SK-MEL-5 (cell line): ENCODE measurements at places on chromosomes 1 and 21.

DNA sequence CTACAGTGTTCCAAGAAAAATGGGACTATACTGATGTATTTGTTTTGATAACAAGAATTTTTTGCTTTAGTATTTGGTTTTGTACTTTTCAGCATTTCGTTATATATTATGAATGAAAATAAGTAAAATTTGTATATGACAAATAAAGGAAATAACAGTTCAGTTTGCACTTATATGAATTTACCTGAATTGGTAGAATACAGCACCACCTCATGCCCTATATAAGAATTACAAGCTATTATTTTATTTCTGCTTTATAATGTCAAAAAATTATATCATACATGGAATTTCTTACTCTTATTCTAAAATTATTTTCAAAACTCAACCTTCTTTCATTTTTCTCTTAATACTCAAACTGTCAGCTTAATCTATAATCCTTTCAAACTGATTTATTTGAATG, 14.6 kb downstream of the EFCAB7 start:
- DNase-seq = peak; percentile 15

DNA sequence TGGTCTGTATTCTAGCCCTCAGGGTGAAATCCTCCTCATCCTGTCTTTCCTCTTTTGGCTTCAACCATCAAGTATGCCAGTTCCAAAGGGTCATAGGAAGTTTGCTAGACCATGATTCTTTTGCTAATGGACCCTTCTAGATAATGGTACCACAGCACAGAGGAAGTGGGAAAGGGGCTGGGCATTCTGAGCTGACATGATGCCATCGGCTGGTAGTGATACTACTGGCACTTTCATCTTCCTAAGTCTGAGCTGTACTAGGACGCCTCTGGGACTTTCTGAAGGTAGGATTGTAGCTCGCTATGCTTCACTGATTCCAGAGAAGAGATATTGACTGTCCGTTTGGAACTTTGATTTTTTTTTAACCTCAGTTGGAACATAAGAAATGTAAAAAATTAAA, 11.4 kb downstream of the FASLG start:
- DNase-seq = no peak

GRCh38 chr1:67695963-67696362, 11.0 kb downstream of the GADD45A start:
- DNase-seq = no peak

- DNase-seq = no peak
These were observed 5.9 kb downstream of the SSBP3 start for GRCh38 chr1:54400329-54400728.

GRCh38 chr1:228783418-228784040, 48.2 kb downstream of the RHOU start:
- no peak for DNase-seq

GRCh38 chr1:169288011-169288414, 79.6 kb downstream of the NME7 start:
- no peak for DNase-seq

GRCh38 chr1:40423264-40423642, 27.0 kb upstream of the ZFP69B start:
- DNase-seq = no peak

- peak; percentile 51 for DNase-seq
These were observed 133.8 kb upstream of the EDN2 start for GRCh38 chr1:41618066-41618825.

DNA sequence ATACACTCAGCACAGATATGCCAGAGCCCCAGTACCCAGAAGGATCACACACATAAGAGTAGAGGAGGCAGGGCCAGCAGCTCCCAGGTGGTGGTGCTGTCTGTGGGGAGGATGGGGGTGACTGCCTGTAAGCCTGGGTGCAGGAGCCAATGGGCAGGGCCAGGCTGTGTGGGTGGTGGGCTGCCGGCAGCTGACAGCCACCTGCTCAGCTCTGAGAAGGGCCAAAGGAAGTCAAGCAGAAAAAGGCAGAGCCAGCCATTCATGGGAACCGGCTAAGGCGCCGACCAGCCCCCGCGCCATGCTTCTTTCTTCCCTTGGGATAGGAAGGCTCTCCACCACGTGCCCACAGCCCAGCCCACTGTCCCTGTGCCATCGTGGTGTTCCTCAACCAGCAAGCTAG, 14.1 kb downstream of the PIK3C2B start:
- no peak for DNase-seq

DNA sequence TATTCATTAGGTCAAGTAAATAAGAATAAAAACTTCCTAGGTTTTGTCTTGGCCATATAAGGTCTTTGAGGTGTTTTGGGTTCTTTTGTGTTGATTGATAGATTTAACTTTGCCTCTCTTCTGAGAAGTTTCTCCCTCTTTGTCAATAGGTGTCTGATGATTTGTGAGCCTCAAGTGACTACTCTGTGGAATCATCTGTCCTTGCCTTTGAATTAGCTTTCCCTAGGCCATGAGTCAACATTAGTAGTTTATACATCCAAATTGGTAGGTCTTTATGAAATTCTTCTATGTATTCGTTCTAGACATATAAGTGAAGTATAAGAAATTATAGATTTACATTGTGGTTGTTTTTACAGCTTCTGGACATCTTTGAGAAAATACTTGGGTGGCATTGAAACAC, 864.4 kb downstream of the USP25 start:
- DNase-seq = no peak

GRCh38 chr1:185291652-185292051, 25.4 kb downstream of the IVNS1ABP start:
- no peak for DNase-seq

GRCh38 chr1:218421531-218421930, 76.4 kb downstream of the TGFB2 start:
- no peak for DNase-seq

DNA sequence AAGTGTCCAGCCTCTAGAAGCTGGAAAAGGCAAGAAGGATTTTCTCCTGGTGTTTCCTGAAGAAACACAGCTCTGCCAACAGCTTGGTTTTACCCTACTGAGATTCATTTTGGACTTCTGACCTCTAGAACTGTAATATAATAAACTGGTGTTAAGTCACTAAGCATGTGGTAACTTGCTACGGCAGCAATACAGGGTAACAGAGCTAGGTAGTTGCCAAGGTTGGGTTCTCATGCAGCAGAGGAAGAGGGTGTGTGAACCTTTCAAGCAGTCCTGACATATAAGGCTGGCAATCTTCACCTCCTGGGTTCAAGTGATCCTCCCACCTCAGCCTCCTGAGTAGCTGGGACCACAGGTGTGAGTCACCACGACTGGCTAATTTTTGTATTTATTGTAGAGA, 36.0 kb downstream of the GNG4 start:
- no peak for DNase-seq

GRCh38 chr1:93695411-93696005, 13.9 kb upstream of the BCAR3 start:
- no peak for DNase-seq

DNA sequence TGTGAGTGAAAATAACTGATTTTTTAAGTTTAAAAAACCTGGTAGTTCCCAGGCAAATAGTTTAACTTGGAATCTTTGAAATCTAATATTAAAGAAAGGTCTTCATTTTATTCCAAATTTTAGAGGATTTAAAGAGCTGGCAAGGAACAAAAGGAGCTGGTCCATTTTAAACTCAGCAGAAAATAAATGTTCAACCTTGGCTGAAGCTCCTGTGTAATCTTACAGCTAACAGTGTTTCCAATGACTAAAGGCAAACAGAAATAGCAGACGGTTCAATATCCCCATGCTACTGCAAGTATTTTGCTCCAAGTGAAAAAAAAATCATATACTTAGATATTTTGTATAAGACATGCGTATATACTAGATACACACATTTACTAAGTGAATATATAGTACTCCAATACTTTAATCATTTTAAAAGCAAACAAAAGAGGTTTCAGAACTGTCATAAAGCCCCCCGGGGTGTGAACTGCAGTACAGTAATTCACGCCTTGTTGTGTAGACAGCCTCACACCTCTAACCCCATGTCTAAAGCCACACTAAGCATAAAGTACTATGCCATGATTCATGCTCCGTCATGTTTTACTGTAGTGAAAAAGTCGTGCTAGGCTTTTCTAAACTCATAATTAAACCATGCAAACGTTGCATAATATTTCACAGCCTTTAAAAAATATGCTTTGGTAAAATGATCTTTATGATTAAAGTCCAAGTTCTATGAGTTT, 132.2 kb downstream of the CLIC6 start:
- no peak for DNase-seq

DNA sequence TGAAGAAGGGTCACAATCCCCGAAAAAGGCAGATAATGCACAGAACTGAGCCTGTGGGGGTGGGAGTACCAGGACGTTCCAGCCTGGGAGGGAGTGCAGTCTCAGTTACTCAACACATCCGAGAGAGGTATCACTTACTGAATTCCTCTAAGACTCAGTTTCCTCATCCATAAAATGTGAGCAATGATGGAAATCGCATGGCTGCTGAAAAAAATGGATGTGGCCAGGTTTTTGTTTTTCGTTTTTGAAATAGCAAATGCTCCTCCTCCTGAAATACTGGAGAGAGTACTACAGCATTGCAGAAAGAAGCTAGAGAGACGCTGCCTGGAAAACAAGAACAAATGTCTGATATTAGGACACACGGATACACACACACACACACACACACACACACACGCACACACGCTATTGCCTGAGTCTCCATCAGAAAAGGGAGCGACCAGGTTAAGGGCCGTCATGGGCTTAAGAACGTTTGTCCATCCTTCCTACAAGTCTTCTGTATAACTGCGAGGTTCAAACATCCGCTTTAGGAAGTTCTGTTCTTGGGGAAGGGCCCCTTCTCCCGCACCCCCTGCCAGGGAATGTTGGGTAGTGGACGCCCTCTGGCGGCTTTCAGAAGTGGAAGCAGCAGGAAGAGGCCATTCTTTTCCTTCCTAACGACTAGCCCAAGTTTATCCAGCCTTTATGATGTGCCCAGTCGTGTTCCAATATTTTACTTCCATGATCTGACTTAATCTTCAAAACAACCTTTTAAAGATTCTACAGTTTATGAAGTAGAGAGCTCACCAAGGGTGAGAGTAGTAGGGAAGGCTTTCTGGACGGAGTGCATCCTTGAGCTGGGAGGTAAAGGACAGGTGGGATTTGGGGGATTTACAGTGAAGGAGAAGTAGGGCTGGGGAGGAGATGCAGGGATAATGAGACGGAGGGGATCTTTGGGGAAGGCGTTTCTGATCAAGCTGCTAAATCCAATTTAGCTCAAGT, 699 bp upstream of the NES start:
- DNase-seq = peak; percentile 84

- DNase-seq = peak; percentile 34
These were observed 7.3 kb downstream of the IPO13 start for GRCh38 chr1:43954036-43954435.

DNA sequence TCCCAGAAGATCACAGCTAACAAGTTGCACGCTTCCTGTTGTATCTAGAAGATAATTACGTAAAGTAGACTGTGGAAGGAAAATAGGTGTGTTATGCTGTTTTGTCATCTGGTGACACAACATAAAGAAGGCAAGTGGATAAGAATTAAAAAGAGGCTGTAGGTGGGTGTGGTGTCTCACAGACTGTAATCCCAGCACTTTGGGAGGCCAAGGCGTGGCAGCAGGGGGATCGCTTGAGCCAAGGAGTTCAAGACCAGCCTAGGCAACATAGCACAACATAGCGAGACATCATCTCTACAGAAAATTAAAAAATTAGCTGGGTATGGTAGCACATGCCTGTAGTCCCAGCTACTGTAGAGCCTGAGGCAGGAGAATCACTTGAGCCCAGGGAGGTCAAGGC, 17.9 kb upstream of the ZNF281 start:
- no peak for DNase-seq

GRCh38 chr21:27366646-27367235, 399.9 kb upstream of the ADAMTS5 start:
- DNase-seq = no peak

DNA sequence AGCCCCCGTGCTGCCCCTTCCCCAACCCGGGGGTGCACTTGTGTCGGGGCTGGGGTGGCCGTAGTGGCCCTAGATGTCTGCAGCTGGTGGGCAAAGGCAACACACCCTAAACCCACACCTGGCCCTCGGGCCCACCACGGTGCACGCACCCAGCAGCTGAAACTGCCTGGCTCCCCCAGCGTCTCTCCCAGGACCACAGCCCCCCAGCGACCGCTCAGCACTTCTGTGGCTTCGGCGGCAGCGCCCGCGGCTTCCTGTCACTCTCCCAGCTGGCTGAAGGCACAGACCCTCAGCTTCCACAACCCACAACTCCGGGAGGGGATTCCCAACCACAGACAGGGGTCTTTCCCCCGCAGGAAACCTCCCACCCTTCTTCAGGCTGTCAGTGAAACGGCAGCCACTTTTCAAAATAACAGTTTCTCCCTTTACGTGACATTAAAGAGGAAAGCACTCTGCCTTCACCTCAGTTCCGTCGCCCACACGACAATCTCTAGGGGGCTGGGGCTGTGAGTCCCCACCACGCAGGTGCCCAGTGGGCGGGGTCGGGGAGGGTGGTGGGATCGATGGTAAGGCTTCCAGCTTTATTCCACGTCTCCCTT, 40.7 kb upstream of the COL6A2 start:
- DNase-seq = no peak

- no peak for DNase-seq
These were observed 5.3 kb downstream of the ATP2B4 start for GRCh38 chr1:203631946-203632345.

GRCh38 chr1:243375596-243375995, 119.8 kb downstream of the SDCCAG8 start:
- no peak for DNase-seq

DNA sequence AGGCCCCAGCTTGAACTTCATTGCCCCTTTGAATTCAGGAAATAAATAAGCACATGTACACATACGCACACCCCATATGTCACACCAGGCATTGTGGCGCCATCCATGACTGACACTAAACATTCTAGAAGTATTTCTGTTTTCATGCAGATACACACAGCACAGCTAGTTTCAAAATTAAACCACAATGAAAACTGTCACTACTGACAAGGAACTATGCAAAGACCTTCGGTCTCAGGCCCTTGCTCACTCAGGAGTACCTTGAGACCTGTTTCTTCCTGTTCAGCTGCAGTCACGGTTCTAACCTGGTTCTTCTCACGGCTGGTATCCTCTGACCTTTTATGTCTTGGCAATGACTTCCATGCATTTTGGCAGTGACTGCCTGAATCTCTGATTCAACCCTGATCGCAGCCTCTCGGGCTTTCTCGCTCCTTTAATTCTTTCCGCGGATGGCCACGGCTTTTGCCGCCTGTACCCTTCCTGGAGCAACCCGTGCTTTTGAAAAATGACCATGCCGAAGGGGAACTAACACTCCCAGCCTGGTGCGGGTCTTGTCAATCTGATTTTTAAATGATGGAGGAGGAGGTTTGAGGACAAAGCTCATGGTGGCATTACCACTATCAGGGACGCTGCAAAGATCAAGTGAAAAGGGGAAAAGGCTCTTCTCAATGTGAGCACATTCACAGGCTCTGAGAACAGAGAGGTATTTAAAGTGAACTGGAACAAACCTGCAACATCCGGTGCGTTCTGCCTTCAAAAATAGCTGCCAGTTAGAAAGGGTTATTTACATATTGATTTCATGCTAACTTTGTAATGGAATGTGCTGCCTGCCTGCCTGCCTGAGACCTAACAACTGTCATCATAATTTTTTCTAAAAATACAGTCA, 384.6 kb downstream of the RRAGC start:
- DNase-seq = no peak

DNA sequence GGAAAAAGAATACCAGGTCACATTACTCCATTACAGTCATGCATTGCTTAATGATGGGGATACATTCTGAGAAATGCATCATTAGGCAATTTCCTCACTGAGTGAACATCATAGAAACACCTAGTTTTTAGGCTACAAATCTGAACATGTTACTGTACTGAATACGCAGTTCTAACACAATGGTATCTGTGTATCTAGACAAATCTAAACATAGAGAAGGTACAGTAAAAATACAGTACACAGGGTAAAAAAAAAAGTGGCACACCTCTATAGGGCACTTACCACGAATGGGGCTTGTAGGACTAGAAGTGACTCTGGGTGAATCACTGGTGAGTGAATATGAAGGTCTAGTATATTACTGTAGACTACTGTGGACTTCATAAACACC, 115.7 kb downstream of the AKT3 start:
- no peak for DNase-seq
